ENCODE measurements at places on chromosomes 2 and 18.

- H3K36me3 ChIP-seq: no peaks in the 10 kb centered on the region
- H3K27me3 ChIP-seq: no peaks in the 10 kb centered on the region
- H3K27ac ChIP-seq: no peak overlapping the region
Measured at GRCh38 chr2:207313947-207314346, 148.2 kb upstream of the KLF7 start.

- no peak overlapping the region for H3K4me3 ChIP-seq
- peaks cover 8% of the 10 kb centered on the region for H3K27me3 ChIP-seq
- no peak overlapping the region for H3K27ac ChIP-seq
- no peak for DNase-seq
- H3K4me1 ChIP-seq: peaks cover 17% of the 10 kb centered on the region
Measured at GRCh38 chr2:647691-648231, 29.4 kb downstream of the TMEM18 start.

DNA sequence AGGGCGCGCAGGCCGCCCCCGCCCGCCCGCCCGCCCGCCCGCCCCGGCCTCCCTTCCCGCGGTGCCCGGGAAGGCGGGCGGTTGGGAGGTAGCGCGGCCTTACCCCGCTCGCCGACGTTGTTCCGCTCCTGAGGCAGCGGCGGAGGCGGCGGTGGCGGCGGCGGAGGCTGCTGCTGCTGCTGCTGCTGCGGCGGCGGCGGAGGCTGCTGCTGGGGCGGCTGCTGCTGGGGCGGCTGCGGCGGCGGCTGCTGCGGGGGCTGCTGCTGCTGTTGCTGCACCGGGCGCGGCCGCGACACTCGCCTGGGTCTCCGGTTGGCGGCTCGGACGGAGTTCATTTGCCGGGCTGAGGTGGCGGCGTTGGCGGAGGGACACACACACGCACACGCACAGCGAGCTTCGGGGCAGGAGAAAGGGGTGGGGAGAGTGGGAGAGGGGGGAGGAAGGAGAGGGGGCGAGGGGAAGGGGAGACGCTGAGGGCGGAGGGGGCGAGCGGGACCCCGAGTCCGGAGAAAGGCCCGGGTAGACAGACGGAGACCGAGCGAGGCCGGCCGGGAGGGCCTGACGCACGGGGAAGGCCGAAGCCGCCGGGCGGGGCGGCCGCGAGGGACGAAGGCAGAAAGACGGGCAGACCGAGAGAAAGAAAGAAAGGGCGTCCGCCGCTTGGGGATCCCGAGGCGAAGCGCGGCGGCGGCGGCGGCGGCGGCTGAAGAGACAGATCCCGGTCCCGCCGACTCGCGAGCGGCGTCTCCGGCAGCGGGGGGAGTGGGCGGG is 727 bp downstream of the FBXO11 start:
- H3K27me3 ChIP-seq: no peaks in the 10 kb centered on the region
- H3K4me1 ChIP-seq: peaks cover 3% of the 10 kb centered on the region
- peak overlapping the region; percentile 98 for H3K27ac ChIP-seq
- H3K4me3 ChIP-seq: peak overlapping the region; percentile 94
- DNase-seq: peak; percentile 66

DNA sequence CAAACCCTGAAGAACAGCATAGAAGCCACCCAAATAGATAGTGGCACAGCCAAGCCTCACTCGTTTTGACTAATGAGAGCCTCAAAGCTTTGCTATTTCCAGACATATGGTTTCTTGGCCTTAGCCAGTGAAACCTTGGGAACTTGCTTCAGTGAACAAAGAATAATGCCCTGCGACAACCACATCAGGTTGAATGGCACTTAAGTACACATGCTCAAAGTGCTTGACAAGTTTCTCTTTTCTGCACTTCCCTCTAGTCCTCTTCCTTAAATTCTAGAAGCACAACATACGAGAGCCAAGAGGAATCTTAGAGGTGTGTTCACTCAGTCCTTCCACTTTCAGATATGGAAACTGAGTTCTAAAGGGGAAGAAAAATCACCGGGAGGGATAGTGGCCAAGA is 258.3 kb downstream of the HAUS1 start:
- H3K27me3 ChIP-seq: peaks cover 8% of the 10 kb centered on the region
- no peak for DNase-seq
- H3K4me3 ChIP-seq: no peak overlapping the region
- no peak overlapping the region for H3K27ac ChIP-seq

GRCh38 chr2:238921681-238922319 is 73.9 kb downstream of the TWIST2 start:
- H3K4me3 ChIP-seq: no peak overlapping the region
- peaks cover 6% of the 10 kb centered on the region for H3K4me1 ChIP-seq
- H3K27ac ChIP-seq: no peak overlapping the region
- H3K27me3 ChIP-seq: no peaks in the 10 kb centered on the region
- DNase-seq: no peak

DNA sequence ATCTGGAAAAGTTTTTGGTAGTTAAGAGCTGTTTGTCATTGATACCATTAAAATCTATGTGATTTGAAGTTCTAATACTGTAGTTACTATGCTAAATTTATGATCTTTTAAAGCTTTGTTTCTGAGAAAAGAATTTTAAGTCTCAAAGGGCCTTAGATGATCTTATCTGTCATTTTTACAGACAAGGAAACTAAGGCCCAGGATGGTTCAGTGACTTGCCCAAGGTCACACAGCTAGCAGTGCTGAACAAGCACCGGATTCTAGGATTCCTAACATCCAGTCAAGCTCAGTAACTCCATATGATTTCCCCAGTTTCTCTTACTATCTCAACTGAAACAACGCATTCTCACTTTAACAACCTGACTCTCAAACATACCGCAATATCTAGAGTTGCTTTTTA is 37.7 kb downstream of the PELI1 start:
- H3K27me3 ChIP-seq: no peaks in the 10 kb centered on the region
- H3K4me3 ChIP-seq: no peak overlapping the region
- H3K4me1 ChIP-seq: peaks cover 17% of the 10 kb centered on the region
- no peak for DNase-seq

DNA sequence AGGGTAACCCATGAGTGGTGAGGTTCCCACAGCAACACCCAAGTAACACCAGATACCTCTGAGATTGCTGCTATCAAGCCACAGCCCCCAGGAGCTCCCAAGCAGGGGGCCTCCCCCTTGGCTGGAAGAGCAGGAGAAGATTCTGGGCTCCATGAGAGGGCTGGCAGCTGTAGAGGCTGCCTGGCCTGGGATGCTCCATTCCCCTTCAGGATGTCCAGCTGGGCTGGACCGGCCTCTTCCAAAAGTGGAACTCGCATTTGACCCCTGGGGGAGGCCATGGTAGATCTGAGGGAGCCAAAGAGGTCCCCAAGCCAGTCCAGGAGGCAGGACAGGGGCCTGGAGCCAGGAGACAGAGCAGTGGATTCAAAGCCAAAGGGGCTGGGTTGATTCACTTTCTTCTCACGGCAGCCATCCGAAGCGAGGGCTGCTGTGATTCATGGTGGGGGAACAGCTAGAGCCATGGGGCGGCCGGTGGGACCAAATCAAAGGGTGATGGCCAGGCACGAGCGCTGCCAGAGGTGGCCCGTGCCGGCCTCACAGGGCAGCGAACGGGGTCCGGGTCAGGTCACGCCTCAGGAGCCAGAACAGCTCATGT is 95.3 kb upstream of the ID2 start:
- H3K27me3 ChIP-seq: peaks cover 8% of the 10 kb centered on the region
- no peaks in the 10 kb centered on the region for H3K36me3 ChIP-seq
- DNase-seq: no peak
- no peak overlapping the region for H3K4me3 ChIP-seq
- H3K27ac ChIP-seq: no peak overlapping the region

GRCh38 chr2:218643751-218644310 is 15.6 kb downstream of the ZNF142 start:
- no peak overlapping the region for H3K4me3 ChIP-seq
- peak overlapping the region; percentile 98 for H3K27ac ChIP-seq
- H3K4me1 ChIP-seq: peaks cover 23% of the 10 kb centered on the region
- H3K36me3 ChIP-seq: peaks cover 60% of the 10 kb centered on the region

DNA sequence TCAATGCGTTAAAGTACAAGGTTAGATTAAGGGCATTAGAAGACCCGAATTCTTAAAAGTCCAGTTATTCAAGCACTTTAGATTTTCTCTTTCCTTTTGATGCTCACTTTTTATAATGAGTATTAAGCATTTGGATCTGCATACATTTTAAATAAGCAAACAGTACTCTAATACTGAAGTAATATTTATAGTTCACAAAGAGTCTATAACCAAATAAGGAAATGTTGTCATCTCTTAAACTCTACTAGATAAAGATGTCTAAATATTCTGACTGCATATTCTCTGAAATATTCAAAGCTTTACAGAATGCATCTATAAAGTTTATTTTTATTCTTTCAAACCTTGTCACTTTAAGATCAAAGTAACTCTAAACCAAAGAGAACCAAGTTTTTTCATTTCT is 25.5 kb downstream of the PPP3R1 start:
- no peak overlapping the region for H3K4me3 ChIP-seq
- H3K27ac ChIP-seq: no peak overlapping the region
- no peaks in the 10 kb centered on the region for H3K36me3 ChIP-seq
- no peaks in the 10 kb centered on the region for H3K27me3 ChIP-seq
- no peak for DNase-seq

DNA sequence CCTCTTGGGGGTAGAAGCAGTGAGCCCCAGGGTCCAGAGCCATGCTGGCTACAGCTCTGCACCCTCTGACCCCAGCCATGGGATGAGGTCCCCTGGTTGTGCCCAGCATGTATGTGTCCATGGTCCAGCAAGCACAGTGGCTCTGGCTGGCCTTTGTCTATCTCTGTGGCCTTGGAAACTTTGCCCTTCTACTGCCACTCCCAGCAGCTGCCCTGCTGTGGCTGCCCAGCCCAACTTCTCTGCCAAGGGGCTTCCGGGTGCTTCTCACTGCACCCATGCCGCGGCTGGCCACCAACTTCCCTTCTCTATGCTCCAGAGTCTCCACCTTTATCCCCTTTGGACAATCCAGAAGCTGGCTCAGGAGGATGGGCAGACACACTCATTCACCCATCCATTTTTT is 18.8 kb downstream of the TMEM185B start:
- H3K4me3 ChIP-seq: no peak overlapping the region
- no peaks in the 10 kb centered on the region for H3K4me1 ChIP-seq
- peaks cover 10% of the 10 kb centered on the region for H3K27me3 ChIP-seq
- H3K36me3 ChIP-seq: no peaks in the 10 kb centered on the region

DNA sequence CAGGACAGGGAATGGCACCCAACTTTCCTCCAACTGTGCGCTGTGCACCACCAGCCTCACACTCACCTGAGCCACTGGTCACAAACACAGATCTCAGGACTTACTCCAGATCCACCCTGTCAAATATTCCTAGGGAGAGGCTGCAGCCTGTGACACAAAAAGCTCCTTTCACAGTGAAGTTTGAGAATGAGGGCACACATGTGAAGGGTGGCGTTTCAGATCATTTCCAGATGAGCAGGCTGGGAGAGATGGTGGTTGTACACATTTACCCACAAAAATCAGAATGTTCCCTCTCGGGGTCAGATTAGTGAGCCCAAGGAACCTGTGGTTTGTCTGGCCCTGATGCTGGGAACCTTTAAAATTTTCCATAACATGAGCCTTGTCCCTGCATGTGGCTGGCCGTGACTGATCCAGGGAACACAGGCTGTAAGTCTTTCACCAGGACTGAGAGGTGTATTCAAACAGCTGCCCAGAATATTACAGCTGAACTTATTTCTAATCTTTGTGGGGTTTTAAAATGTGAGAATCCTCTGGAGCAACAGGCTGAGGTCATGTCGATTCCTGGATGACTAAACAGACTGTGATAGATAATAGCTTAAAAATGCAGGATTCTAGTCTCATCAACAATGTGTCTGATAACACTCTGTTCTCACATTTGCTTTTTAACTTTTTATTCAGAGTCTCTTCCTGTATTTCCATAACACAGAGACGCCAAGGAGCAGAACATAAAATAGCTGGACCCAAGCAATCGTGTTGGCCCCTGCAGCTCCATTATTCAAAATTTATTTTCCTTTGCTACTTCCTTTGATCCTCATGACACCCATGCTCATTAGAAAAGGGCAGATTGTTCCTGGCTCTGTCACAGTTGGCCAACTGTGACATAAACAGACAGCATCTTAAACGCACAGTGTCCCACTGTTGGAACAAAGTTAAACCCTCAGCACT is 35.5 kb downstream of the IL1R2 start:
- H3K4me1 ChIP-seq: peaks cover 16% of the 10 kb centered on the region
- DNase-seq: peak; percentile 89
- no peaks in the 10 kb centered on the region for H3K36me3 ChIP-seq
- H3K27ac ChIP-seq: peak overlapping the region; percentile 84
- H3K27me3 ChIP-seq: no peaks in the 10 kb centered on the region
- H3K4me3 ChIP-seq: peak overlapping the region; percentile 29

DNA sequence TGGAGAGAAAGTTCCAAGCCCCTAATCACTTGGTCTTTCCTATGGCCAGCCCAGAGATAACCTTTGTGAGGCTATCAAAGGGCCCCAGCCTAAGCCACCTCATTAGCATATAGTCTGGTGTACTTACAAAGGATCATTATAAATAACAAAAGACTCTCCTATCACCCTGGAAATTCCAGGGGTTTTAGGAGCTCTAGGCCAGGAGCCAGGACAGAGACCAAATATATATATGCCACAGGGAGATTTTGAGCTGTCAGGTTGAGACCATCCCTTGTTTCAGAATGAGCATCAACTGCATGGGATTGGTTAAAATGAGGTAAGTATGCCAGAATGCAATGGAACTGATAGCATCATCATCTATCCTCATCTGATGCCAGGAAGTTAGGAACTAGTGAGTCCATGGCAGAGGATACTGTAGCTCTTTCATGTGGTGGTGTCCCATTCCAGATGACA is 32.1 kb upstream of the CHRNA1 start:
- no peak overlapping the region for H3K4me3 ChIP-seq
- no peak overlapping the region for H3K27ac ChIP-seq
- DNase-seq: no peak
- H3K27me3 ChIP-seq: no peaks in the 10 kb centered on the region
- no peaks in the 10 kb centered on the region for H3K36me3 ChIP-seq

DNA sequence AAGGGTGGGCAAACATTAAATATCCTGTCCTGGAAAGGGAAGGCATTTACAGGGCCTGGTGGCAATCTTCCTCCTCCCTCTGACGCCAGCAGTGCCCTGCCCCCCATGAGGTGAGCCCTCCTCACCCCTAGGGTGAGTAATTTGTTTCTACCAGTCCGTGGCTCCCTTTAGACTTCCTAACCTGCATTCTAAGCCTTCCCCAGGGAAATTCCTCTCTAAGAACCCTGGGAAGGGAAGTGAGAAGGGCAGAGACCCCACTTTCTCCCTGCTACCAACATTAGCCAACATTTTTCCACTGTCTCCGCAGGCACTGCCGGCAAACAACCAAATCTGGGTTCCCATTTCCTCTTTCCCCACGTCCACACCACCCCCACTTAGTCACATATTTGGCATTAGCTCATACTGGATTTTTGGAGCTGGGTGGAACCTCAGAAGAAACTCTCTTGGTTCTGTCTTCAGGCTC is 69.3 kb downstream of the NRP2 start:
- H3K4me1 ChIP-seq: peaks cover 7% of the 10 kb centered on the region
- no peak overlapping the region for H3K4me3 ChIP-seq
- no peak overlapping the region for H3K27ac ChIP-seq
- DNase-seq: no peak
- H3K27me3 ChIP-seq: no peaks in the 10 kb centered on the region

DNA sequence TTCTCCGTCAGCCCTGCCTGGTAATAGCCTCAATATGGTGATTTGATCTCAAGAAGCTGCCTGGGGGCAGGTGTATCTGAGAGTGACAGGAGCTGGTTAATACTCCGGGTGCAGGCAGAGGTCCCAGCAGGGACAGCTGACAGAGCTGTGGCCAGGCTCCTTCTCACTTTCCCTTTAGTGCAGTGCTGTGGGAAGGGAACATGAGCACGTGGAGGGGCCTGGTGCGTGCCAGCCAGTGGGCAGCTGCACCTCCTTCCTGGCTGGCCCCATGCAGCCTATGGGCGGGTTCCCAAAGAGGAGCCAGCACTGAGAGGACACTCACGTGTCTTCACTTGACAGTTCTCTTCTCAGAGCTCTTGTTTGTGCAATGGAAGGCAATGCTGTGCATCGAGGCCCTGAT is 9.1 kb downstream of the CNNM4 start:
- no peak overlapping the region for H3K27ac ChIP-seq
- H3K36me3 ChIP-seq: no peaks in the 10 kb centered on the region
- H3K4me3 ChIP-seq: no peak overlapping the region
- H3K4me1 ChIP-seq: peaks cover 8% of the 10 kb centered on the region
